ENCODE measurements at places on chromosomes 7 and 10. TPM values are rescaled to one million over a fixed set of nuclear protein-coding genes. Genes with fewer than 3 reads are reported as not detected.

- DNase-seq = no peak
Measured at GRCh38 chr7:123647106-123647730, 8.4 kb upstream of the LMOD2 start.

- no peak for DNase-seq
Measured at GRCh38 chr7:155316427-155317113, 18.9 kb downstream of the INSIG1 start.

DNA sequence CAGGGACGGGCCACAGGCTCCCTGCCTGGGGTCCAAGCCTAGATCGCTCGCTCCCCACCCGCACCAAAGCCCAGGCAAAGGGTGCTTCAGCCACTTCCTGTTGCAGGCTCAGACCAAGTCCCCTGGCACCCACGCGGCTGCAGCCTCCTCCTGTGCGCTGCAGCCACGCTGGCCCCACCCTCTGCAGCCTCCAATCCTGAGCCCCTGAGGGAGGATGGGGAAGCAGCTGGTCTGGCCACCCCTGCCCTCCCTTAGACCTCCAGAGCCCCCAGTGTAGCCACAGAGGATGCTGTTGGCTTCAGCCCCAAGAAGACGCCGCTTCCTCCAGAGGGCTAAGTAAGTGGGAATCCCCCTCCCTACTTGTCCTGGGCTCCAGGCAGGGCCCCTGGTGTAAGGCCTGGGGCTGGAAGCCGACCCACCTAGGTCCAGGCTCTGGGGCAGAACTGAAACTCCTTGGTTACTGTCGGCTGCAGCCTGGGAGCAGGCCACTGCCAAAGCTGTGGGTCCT lies 9.4 kb downstream of the LIMK1 start:
- no peak for DNase-seq

GRCh38 chr7:45689011-45689796 lies 115.0 kb downstream of the ADCY1 start:
- DNase-seq = no peak

GRCh38 chr10:44209811-44210210 lies 175.1 kb downstream of the CXCL12 start:
- no peak for DNase-seq

- DNase-seq = no peak
Measured at GRCh38 chr7:94675356-94675755, 19.4 kb upstream of the SGCE start.

- DNase-seq = no peak
Measured at GRCh38 chr10:58107506-58107905, 160.2 kb downstream of the IPMK start.

- DNase-seq = no peak
Measured at GRCh38 chr7:39609935-39610263, 13.5 kb upstream of the RALA start.

DNA sequence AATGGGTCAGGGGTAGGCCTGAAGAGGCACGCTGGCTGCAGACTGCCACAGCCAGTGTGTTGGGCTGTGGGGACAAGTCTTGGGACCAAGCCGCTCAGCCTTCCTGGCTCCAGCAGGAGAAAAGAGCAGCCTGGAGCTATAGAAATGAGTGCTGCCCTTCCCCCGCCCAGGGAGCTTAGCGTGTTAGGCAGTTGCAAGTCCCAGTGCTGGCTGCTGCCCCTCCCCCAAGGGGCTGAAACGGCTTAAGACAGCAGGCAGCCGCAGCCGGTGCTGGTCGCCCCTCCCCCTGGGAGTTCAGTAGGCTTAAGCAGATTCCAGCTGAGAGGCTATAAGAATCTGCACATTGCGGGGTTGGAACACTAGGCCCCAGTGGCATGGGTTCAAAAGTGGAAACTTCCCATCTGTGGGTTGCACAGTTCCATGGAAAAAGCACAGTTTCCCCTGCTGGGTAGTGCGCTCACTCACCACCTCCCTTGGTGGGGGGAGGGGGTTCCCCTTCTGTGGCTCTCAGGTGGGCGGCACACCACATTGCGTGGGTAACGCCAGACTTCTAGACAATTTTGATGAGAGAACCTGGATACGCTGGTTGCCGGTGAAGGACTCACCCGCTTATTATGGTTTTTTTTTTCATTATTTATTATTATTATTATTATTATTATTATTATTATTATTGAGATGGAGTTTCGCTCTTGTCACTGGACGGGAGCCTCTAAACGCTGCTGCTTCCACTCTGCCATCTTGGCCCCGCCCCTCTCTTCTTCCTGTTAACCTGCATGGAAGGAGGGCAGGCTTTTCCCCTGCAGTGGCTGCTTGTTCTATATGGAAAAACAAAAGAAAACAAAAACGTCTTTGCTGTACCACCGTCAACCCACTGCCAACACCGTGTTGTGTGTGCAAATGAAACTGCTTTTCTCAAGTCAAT lies 151.1 kb downstream of the CXCL12 start:
- peak; percentile 24 for DNase-seq

DNA sequence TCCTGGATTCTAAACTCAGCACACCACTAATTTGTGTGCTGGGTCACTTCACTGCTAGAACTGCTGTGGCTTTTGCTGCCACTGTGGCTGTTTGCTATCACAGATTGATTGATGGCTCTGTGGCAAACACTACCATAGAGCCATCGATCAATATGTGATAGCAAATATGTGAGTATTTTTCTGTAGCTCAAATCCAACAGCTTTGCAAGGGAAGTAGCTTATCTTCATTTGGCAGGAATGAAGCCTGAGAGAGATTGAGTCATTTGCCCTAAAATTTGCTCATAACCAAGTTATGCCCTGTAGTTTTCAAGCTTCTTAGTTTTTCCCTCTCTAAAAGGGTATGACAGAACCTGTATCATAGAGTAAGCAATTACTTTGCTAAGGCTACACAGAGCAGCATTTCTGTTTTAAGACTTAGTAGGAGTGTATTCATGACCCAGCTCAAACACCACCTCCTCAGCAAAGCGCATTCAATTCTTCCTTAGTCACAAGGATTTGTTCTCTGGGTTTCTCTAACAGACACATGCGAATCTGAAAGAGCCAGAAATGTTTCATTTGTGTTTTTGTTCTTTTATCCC lies 43.1 kb downstream of the MINPP1 start:
- no peak for DNase-seq

DNA sequence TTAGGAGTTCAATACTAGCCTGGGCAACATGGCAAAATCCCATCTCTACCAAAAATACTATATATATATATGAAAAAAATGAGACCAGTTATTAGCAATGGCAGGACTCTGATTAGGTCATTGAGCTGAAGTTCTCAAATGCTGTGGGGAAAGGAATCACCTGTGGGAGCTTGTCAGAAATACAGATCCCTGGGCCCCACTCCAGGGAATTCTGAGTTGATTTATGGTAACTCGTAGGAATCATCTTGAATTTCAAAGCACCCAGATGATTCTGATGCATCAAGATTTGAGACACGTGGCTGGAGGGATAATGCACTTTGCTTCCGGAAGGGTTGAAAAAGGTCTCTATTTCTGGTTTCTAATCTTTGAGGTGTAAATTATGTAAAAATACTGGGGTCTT lies 1.0 kb upstream of the ANKRD1 start:
- DNase-seq = no peak

DNA sequence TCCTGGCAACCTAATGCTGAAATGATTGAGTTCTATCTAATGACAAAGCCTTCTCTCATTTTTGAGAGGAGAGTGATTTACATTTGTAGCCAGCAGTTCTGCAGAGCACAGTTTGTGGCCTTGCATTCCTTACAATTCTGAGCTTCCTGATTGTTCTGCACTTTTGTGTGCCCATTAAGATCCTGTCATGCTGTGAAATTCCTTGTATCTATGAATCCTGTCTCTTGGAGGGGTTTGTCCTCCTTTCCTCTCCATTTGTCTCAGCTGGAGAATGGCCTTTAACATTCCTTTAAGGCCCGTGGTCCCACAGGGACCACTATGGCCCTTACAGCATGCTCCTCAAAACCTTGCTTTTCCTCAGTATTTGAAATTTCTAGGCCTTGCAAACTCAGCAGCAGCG lies 10.4 kb downstream of the KLHL7 start:
- no peak for DNase-seq

DNA sequence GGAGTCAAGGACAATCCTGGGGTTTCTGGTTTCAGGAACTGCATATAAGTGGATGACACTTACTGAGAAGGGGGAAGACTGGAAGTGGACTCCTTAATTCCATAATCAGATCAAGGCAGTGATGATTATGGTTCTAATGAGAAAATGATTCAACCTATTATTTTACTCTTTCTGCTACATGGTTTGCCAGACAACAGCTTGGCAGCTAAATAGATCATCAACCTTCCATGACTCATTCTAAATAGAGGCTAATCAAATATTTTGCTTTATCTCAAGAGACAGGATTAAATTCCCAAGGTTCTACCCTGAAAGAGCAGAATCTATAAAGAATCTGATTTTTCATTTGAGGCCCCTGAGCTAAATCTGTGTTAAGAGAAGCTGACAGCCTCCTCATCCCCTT lies 46.3 kb downstream of the CNNM1 start:
- DNase-seq = no peak

DNA sequence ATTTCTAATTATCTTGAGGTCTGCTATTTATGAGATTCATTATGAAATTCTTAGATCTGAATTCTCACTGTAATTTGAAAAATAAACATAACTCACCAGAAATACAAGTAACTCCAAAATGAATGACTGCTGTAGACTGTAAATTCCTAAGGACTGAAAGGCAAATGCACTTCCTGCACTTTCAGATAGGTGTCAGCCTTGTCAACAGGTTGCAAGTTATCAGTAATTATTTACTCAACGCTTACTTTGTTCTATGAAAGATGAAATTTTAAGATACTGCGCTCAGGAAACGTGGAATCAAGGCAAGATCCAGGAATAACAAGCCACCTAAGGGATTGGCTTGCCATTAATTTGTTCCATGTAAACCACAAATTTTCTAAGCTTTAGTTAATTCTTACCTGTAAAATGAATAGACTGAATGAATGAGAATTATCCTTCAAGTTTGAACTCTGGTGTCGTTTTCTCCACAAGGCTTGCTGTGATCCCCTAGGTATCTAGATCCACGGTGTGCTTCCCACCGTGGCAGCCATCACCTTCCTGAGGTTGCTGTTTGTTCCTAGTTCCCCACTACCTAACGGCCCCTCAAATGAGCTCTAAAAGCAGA lies 12.6 kb downstream of the DHX32 start:
- DNase-seq = peak; percentile 13

DNA sequence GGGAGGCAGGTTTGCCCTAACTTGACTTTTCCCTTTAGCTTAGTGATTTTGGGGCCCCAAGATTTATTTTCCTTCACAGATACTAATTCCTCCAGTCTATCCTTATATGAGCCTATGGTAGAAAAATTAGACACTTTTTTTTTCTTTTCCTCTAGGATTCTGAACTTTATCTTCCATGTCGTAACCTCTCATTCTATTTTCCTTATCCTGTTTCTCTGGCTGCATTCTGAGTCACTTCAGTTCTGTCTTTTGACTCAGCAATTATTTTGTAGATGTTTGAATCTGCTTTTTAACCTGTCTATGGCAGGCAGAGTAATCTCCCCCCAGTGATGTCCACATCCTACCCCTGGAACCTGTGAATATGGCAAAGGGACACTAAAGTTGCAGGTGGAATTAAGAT lies 7.1 kb upstream of the NOD1 start:
- DNase-seq = no peak

GRCh38 chr7:153523320-153524015 lies 528.7 kb upstream of the DPP6 start:
- DNase-seq = no peak

GRCh38 chr10:48612236-48612943 lies 7.5 kb upstream of the ARHGAP22 start:
- no peak for DNase-seq

- DNase-seq = no peak
Measured at GRCh38 chr7:106767078-106767477, 98.0 kb upstream of the PIK3CG start.

DNA sequence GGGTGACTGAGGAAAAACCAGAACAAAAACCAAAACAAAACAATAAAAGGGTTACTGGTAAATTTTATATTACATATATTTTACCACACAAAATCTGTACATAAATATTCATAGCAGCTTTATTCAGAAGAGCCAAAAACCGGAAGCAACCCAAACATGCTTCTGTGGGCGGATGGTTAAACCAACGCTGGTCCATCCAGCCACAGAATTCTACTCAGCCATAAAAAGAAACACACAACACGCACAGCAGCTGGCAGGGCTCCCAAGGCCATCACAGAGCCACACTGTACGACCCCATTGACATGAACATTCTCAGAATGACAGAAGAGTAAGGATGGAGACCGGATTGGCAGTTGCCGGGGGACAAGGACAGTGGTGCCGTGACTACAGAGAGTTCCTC lies 83.6 kb downstream of the PROSER2 start:
- DNase-seq = no peak

- no peak for DNase-seq
Measured at GRCh38 chr7:157975401-157976372, 611.9 kb downstream of the PTPRN2 start.

GRCh38 chr7:64638822-64639221 lies 27.1 kb upstream of the ZNF107 start:
- no peak for DNase-seq

GRCh38 chr10:109205929-109206585 lies 717.3 kb downstream of the XPNPEP1 start:
- DNase-seq = no peak

The WDR86 gene
- 9.8 TPM for polyA plus RNA-seq

The C7orf57 gene
- not detected for polyA plus RNA-seq

The RBAK gene
- polyA plus RNA-seq = 9.6 TPM

The C10orf105 gene
- polyA plus RNA-seq = 0.50 TPM

The PRPS1L1 gene
- not detected for polyA plus RNA-seq

The TAC1 gene
- 0.80 TPM for polyA plus RNA-seq

The TRIL gene
- 21.7 TPM for polyA plus RNA-seq

The UBE2H gene
- polyA plus RNA-seq = 99.4 TPM

The SLC16A9 gene
- 2.2 TPM for polyA plus RNA-seq

The PITX3 gene
- 25.3 TPM for polyA plus RNA-seq

The DDC gene
- not detected for polyA plus RNA-seq

Measured in hindlimb muscle (tissue), 1 donor.